ENCODE measurements at places on chromosomes 11 and 22.

- DNase-seq: no peak
These were observed 6.5 kb downstream of the TMEM25 start for GRCh38 chr11:118537409-118537980.

DNA sequence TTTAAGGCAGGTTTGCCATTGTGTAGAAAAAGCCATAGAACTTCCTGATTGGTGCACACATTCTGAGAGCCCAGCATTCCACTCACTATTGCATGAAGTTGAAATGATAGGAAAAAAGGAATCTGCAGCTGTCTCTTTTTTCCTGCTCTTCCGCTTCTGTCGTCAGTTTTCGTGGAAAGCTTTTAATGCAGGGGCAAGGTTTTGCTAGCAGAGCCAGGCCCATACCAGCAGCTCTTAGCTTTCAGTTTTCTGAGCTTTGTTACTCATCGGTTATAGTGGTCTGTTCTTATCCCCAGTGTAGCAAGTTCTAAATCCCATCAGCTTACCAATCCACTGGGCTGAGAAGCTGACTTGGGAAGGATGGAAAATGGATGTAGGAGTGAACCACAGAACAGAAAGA lies 162.9 kb upstream of the TTC12 start:
- no peak for DNase-seq

DNA sequence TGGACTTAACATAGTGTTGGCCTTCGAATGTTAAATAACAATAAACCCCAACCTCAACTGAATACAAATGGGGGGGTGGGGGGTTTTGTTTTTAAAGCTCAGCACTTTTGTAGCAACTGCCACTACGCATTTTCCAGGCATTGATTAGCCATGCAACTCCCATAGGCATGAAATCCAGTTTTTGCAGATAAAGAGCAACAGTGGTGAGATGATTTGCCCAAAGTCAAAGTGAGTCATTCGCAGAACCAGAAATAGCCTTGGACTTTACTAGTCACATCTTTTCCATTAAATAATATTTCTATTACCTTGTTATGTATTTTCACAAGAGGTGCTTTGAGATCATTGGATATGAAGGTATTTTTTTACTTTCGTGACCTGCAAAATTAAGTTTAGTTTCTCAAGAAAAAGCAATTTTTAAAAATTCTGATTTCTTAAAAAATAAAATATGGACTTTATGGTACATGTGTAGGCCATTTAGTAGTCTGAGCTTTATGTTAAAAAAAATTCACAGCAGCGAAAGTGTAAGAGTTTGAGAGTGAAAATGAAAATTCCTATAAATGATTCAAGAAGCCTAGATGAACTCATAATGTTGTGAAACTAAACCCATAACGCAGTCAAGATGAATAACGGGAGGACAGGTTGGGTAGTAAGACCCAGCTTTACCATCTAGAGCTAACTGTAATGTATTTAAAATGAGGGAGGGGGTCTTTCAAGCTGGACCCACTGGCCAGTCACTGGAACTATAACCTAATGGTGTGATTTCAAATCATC lies 1.9 kb upstream of the PHF21A start:
- no peak for DNase-seq

DNA sequence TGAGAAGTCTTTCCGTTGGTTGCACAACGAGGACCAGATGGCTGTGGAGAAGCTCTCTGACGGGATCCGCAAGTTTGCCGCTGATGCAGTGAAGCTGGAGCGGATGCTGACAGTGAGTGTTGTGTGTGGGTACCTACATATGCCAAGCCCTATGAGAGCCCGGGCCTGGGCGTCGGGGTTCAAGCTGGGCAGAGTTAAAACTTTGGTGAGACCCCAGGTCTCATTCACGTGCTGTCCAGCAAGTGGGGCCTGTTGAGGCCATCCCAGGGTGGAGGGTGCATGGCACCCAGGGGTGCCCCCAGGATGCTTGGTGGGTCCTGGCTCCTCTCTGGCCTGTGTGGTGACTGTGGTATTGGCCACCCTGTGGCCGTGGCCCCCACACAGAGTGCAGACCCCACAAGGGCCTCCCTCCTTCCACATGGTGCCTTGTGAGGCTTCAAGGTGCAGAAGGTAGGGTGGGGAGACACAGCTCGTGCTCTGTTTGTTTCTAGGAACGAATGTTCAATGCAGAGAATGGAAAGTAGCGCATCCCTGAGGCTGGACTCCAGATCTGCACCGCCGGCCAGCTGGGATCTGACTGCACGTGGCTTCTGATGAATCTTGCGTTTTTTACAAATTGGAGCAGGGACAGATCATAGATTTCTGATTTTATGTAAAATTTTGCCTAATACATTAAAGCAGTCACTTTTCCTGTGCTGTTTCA lies 12.8 kb downstream of the GATD1 start:
- DNase-seq: no peak

- DNase-seq: no peak
These were observed 907 bp downstream of the MCHR1 start for GRCh38 chr22:40679964-40680818.

GRCh38 chr22:49103314-49104059 lies 724.2 kb downstream of the BRD1 start:
- DNase-seq: no peak

DNA sequence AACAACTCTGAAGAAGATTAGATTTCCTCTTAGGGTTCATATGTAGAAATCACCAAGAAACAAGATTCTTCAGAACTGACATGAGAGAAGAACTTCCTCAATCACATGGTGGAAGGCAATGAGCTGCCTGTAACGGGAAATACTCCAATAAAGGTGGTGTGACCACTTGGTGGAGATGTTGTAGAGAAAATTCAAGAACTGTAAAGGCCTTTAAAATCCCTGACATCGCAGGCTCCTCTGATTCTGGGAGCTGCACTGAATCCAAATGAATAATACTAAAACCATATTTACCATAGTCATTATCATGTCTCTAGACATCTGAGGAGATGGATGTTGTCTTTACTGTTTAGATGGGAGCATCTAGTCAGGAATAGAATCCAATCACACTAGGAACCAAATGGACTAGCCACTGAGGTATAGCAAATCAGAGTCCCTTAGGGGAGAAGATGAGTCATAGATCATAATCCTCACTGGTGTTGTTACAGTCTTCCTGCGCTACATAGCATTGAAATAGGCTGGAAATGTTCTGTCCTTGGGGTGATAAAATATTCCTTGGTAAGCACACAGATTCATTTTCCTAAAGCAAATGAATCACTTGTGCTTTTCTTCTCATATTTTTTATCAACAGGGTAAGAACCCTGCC lies 321.6 kb upstream of the TENM4 start:
- no peak for DNase-seq

- no peak for DNase-seq
These were observed 123.4 kb downstream of the CSNK2A3 start for GRCh38 chr11:11229647-11230046.

DNA sequence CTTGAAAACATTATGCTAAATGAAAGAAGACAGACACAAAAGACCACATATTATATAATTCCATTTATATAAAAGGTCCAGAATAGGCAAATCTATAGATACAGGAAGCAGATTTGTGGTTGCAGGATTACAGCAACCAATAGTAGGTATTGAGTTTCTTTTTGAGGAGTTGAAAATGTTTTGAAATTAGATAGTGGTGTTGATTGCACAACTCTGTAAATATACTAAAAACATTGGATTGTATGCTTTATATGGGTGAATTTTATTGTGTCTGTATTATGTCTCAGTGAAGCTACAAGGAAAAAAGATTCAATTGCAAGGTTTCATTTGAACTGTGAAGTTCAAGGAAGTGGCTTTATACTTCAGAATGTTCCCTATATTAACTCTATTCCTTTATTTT lies 3.0 kb upstream of the RRAS2 start:
- DNase-seq: no peak

DNA sequence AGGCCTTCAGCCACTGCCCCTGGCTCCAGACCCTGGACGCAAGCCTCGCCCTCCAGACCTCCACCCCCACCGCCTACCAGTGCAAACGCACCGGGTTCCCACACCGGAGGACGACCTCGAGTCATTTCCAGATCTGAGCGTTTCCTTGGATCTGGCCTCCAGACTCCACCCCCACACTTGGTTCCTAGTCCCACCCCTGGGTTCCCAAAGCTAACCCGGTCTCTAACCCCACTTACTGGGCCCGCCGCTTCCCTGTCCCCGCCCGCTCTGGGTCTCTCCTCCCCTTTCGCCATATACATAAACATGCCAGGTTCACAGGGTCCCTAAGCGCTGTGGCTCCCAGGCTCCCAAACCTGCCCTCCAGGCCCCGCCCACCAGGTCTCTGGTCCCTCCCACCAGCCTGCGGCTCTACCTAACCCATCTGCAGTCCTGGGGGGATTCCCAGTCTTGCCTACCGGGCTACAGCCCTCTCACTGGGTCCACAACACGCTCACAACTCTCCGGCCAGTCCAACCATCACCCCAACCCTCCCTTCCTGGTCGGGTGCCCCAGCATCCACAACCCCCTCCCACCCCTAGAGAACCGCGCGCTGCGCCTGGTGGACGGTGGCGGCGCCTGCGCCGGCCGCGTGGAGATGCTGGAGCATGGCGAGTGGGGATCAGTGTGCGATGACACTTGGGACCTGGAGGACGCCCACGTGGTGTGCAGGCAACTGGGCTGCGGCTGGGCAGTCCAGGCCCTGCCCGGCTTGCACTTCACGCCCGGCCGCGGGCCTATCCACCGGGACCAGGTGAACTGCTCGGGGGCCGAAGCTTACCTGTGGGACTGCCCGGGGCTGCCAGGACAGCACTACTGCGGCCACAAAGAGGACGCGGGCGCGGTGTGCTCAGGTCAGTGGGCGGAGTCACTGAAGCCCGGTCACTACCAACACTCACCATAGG lies 36.7 kb downstream of the CD6 start:
- DNase-seq: no peak

GRCh38 chr11:75380716-75381420 lies 18.4 kb upstream of the RPS3 start:
- no peak for DNase-seq

DNA sequence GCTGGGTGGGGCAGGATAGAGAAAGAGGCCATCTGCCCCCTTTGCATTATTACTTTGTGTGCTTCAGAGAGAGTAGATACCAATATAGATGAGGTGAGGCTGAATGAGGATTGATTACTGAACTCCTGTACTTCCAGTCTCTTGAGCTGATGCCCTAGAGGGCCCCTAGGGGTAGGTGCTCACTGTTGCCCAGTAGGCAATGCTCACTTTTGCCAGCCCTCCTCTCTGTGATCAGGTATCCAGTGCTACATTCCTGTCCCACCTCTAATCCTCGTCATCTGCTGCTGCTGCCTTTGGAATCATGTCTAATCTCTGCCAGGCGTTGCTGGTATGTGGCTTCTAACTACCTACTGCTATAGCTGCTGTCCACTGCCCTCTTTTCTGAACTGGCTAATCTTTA lies 57.2 kb downstream of the CCDC83 start:
- DNase-seq: no peak

DNA sequence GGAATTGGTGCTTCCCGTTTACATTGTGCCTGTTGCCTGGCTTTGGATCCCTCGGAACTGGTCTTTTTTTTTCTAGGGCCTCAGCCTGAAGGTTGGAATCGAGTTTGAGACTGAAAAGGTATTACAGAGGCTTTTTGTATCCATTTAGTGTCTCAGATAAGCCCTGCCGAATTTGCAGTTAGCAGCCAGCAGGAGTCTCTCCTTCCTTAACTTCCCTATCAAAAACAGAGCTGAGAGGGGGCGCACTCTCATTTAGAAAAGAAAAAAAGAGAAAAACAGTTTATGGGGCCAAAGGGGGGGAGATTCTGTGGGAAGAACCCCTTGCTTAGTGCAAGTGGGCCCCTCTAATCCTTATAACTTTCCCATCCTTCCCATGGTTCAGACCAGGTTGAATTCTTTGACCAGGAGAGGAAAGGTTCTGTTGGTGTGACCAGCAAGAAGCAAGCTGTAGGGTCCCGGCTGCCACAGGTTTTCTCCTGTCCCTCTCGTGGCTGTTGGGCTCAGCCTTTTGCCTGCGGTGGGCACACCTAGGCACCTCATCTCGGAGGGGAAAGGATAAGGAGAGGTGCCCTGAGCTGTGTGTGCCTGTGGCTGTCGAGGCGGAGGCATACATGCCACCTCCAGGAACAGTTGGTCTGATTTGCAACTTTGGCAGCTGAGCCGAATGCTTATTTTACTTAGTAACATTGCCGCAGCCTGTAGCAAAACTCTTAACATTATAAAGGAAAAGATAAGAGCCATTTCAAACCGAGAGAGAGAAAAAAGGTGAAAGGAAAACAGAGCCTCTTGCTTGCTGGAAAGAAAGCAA lies 565.0 kb upstream of the CNTN5 start:
- DNase-seq: no peak

GRCh38 chr22:17083811-17084441 lies 874 bp upstream of the IL17RA start:
- no peak for DNase-seq

DNA sequence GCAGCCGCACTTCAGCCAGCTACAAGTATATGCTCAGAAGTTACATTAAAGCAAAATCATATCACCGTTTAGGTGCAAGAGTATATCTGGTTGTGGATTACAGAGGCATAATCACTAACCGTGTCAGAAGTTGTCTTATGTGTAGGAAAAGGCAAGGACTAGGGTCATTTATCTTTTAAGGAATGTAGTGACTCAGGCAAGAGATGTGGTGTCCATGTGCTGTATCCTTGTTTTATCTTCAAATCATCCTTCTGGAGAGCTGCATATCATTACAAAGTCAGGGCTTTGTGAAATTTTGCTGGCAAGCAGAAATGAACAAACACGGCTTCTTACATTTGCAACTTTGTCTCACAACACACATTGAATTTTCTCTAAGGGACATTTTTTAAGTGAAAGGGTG lies 12.7 kb upstream of the CHORDC1 start:
- no peak for DNase-seq

DNA sequence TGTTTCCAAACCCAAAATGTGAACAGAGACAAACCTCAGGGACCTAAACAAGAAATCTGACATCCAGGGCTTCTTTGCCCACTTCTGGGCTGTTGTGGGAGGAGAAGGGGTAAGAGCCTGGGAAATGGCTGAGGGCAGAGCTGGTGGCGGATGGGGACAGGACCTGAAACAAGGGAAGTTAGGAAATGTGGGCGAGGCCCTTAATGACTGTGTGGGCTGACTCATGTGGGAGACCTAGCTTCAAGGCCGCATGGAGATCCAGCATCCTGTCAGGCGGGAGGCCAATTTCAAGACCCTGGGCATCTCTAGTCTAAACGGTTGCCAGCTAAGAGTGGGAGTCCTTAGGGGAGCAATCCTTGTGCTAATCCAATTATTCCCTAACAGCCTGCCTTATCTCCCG lies 2.1 kb upstream of the OAF start:
- DNase-seq: no peak

DNA sequence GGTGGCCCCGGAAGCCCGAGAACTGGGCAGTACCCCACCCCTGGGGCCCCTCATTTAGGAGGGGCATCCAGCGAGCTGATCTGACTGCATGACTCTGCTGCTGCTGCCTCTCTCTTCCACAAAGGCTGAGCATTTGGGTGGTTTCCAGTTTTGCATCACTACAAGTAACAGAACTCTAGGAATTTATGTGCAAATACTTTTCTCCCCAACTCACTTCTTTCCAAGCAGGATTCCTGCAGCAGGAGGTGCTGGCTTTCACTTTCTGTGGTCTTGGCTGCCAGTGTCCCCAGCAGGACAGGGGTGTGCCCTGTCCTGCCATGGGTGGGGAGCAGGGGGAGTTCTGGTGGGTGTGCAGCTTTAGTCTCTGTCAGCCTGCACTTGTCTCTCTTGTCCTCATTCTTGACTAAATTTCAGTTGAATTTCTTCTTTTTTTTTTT lies 21.2 kb downstream of the UPB1 start:
- DNase-seq: no peak

Data from activated CD8-positive, alpha-beta memory T cell treated with anti-CD3 and anti-CD28 coated beads for 48 hours (primary cell).